ENCODE measurements at places on chromosomes 13 and 19. TPM values are rescaled to one million over a fixed set of nuclear protein-coding genes. Genes with fewer than 3 reads are reported as not detected.

DNA sequence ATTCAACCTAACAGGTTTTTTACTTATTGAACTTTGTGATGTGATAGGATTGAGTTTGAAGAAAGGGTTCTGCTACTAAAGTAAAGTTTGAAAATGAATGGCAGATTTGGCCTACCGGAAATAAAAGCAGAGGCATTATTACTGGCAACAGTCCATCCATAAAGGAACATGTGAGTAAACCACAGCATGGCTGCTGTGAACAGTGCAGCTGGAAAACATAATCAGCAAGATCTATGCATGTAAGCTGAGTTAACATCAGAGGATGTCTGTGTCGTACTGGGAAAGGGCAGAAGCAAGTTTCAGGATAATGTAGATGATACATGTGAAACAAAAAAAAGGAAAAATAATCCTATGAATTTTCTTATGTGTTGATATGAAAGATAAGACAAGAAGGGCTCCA lies 87.6 kb downstream of the CYSLTR2 start:
- H3K4me1 ChIP-seq = no peaks in the 10 kb centered on the region
- H3K27me3 ChIP-seq = no peaks in the 10 kb centered on the region
- H3K36me3 ChIP-seq = no peaks in the 10 kb centered on the region

GRCh38 chr19:6717036-6717435 lies 3.4 kb downstream of the C3 start:
- no peaks in the 10 kb centered on the region for H3K36me3 ChIP-seq
- no peak overlapping the region for H3K27ac ChIP-seq
- peaks cover 6% of the 10 kb centered on the region for H3K4me1 ChIP-seq
- H3K4me3 ChIP-seq = no peak overlapping the region
- H3K27me3 ChIP-seq = no peaks in the 10 kb centered on the region
- DNase-seq = no peak

- no peak for DNase-seq
- peaks cover 9% of the 10 kb centered on the region for H3K4me1 ChIP-seq
- peaks cover 2% of the 10 kb centered on the region for H3K27me3 ChIP-seq
Observed at GRCh38 chr19:46036744-46037128, 4.1 kb downstream of the IGFL4 start.

- H3K4me1 ChIP-seq = no peaks in the 10 kb centered on the region
- no peak overlapping the region for H3K27ac ChIP-seq
- H3K36me3 ChIP-seq = no peaks in the 10 kb centered on the region
- no peak overlapping the region for H3K4me3 ChIP-seq
- no peaks in the 10 kb centered on the region for H3K27me3 ChIP-seq
Observed at GRCh38 chr13:35716186-35716585, 239.7 kb upstream of the MAB21L1 start.

The EMP3 gene
- 189 TPM for total RNA-seq

DNA sequence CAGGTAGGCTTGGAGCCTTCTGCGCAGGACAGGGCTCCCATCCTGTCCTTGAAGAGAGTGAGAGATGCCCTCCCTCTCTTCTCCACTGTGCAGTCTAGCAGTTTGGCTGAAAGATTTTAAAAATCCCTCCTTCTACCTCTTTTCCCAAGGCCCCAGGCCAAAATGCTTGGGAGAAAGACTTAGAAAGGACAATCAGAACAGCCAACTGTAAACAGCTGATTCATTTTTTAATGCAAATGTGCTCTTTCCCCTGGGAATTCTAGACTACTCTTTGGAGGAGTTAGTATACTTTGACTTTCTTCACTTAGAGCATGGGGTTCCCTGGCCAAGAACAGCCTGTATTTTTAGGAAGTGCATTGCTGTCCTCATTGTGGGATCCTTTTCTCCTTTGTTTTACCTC lies 398.9 kb downstream of the GPC6 start:
- no peaks in the 10 kb centered on the region for H3K36me3 ChIP-seq
- no peak overlapping the region for H3K4me3 ChIP-seq
- no peak overlapping the region for H3K27ac ChIP-seq
- peak; percentile 13 for DNase-seq
- no peaks in the 10 kb centered on the region for H3K4me1 ChIP-seq

- H3K27ac ChIP-seq = peak overlapping the region; percentile 79
- no peak overlapping the region for H3K4me3 ChIP-seq
- no peak for DNase-seq
- no peaks in the 10 kb centered on the region for H3K36me3 ChIP-seq
- H3K4me1 ChIP-seq = peaks cover 4% of the 10 kb centered on the region
- H3K27me3 ChIP-seq = no peaks in the 10 kb centered on the region
Observed at GRCh38 chr19:2630352-2631001, 72.0 kb downstream of the GNG7 start.

The NCAN gene
- 0.06 TPM for total RNA-seq

DNA sequence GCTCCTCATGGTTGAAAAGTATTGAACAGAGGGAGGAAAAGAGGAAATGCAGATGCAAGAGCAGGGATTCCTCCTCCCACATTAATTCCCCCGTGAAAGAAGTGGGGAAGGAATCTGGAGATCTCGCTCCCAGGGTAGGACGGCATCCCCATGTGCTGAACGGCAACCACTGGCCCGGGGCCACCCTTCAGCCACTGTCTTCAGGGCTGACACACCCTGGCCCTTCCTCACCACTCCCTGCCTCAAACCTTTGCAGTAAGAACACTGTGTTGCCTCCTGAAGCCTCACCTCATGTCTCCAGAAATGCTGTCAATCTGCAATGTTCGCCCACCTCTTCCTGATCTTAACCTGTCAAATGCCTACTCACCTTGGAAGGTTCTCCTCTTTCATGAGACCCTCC lies 10.9 kb upstream of the DOCK9 start:
- H3K4me3 ChIP-seq = no peak overlapping the region
- H3K36me3 ChIP-seq = no peaks in the 10 kb centered on the region
- H3K27ac ChIP-seq = no peak overlapping the region
- H3K4me1 ChIP-seq = no peaks in the 10 kb centered on the region

All from lung (tissue), 17 donors.